ENCODE measurements at places on chromosomes 12 and 14.

DNA sequence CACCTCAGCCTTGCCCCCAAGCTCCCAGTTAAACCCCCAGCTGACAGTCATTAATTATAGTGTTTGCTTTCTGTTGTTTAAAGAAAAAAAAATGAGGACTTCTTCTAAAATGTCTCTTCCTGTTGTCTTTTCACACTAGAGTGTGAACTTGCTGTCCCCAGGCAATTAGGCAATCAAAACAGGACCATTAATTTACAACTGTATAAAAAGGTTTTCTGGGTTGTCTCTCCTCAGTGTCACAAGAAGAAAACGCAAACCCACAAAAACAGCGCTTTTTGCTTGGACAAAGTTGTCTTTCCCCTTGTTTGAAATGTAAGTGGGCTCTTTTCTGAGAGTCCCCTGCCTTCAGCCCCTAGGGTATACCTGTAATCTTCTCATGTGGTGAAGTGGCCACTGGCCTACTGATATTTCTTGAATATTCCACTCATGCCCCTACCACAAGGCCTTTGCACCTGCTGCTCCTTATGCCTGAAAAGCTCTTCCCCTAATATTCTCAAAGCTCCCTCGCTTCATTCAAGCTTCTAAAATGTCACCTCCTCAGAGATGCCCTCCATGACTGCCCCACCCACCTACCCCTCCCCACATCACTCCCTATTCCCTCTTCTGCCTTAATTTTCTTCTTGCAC, 158.9 kb upstream of the PWP1 start:
- no peak for DNase-seq

DNA sequence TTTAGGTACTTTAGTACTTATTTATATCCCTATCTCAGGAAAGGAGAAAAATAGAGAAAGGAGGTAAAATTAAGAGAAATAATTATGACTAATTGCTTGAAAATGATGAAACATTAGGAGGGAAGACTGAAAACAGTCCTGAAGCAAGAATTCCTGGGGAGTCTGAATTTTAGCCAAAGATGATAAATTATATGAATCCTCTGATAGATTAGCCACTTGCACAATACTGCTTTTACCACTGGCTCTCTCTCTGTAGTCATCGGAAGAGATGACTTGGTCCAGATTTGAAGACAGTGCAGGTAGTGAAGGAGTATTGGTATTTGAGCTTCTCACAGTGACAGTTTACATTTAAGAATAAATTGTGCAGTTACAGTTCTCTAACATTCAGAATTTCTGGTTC, 83.8 kb upstream of the CLEC14A start:
- DNase-seq = no peak

DNA sequence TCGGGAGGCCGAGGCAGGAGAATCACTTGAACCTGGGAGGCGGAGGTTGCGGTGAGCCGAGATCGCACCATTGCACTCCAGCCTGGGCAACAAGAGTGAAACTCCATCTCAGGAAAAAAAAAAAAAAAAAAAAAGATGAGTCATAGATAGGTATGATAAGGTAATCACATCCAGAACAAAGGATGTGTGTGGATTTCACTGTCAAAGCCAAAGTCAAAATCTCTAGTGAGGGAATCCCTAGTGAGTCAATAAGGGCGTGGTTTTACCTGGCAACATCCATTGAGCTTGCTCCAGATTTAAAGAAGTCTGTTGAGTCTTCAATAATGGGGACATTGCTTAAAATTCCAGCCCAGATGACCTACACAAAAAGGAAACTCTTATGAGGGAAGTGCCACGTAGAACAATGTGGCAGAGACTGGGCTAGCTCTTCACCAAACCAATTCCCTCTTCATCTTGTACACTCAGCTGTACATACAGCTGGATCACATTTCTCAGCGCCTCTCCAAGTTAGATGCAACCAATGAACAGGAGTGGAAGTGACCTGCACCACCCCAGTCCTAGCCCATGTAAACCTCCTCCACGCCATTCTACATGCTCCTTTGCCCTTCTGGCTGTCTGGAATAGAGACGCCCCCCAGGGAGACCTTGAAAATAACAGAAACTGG, 23.4 kb downstream of the ALDH1L2 start:
- no peak for DNase-seq

GRCh38 chr12:121456551-121456950, 56.6 kb downstream of the RNF34 start:
- no peak for DNase-seq

DNA sequence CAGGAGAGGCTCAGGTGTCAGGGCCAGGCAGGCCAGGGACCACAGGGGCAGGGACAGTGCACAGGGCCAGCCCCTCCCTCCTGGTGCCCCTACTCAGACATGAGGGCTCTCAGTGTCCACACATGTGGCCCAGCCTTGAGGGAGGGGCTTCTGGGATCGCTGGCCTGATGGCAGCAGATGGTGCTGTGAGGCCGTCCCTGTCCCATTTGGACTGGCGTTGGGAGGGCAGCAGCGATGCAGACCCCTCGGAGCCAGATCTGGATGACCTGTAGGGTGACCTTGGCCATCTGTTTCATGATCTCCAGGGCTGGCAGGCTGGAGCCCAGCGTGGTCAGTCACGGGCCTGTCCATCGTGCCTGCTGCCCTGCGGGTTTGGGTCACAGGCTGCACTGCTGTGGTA, 377.6 kb downstream of the TMEM121 start:
- no peak for DNase-seq
